ENCODE measurements at places on chromosomes 1 and 21.

GRCh38 chr1:162590101-162590500 is 28.6 kb downstream of the UAP1 start:
- no peak for DNase-seq

DNA sequence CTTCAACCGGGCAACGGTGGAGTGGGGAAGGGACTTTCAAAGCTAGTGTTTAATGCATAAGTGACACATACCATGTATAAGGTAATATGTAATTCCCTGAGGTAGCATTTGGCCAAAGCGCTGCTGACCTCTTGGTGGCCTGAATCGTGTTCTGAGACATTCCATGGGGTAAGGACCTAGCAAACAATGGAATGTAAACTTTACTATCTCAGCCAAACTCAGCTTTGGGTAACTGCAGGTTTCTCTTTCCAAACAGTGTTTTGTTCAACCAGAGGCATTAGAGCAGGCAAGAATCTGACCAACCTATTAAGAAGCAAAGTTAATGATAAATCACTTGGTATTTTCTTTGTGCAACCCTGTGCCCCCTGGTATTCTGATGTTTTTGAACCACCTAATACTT is 22.0 kb downstream of the TGFB2 start:
- DNase-seq: no peak

- no peak for DNase-seq
These were observed 362.3 kb downstream of the HLX start for GRCh38 chr1:221241592-221241991.

DNA sequence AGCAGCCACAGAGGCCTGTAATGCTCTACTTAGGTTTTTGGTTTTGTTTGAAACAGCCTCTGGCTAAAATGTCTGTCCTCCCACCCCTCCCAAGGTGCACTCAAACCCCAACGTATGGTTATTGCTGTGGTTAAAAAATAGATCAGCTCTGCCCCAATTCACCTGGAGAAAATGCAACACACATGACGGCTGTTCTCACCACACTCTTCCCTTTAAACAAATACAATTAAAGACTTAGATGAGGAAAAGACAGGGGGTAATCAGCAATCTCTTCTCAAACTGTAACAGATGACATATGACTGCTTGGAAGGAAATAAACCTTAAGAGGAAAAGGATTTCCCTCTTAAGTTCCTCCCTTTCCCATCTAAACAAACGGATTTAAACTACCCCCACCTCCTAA is 6.2 kb upstream of the MTMR11 start:
- DNase-seq: no peak

DNA sequence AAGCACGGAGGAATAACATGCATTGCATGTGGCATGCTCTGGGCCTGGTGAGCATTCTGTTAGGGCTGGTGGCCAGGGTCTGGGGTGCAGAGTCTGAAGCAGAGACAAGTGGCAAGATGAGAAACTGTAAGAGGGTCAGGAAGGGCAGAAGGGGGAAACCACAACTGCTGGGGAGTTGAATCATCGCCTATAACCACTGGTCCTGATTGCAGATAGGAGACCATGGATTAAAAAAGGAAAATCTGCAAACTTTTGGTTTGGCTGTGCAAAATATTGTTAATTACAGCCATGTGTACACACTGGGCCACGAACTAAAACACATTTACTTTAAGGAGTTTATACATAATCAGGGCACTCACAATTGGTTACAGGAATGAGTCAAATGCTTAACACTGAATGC is 76.6 kb downstream of the TGFBR3 start:
- no peak for DNase-seq

DNA sequence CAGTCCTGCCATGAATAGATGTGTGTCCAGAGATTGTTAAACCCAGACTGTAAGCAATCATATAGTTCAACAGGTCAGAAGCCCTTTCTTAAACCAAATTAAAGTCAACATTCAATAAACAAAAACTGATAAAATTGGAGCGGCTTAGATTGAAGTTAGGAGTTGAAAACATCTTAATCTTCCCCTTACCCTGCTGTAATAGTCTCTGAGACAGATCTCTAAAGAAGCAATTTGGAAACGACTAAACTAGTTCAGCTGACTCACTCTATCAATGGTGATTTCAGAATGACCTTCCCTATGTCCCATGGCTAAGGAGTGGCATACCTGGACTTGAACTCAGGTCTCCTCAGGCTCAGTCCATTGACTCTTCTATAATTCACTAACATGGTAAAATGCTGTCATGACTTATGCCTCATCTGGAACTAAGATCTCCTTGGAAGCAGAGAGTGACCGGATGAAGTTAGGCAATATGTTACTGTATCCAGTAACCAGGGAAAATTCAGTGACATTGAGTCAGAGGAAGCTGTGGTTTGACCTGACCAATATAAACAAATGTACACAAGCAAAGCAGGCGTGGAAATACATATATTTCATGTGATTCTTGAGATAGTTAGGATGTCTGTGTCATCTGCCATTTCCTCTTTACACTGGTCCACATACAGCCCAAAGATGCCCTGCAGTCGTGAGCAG is 30.1 kb downstream of the SGIP1 start:
- no peak for DNase-seq

DNA sequence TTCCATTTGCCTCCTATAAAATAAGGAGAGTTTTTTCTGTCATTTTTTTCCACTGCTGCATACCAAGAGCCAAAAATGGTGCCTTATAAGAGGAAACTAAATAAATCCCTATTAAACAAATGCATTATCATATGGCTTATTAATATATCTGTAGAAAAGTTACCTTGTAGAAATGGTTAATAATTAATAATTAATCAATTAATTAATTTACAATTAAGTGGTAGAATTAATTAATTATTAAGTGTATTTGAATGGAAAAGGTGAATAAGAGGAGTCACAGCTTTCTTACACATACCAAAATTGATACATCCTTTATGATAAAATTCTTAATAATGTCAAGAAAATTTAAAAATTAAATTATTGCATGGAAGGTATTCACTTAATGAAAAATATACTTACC is 35.6 kb upstream of the RGS18 start:
- no peak for DNase-seq

All from neuronal stem cell (in vitro differentiated cells).